ENCODE measurements at places on chromosomes 3 and 15.

GRCh38 chr3:119585208-119585607 is 5.9 kb downstream of the ADPRH start:
- no peak for DNase-seq

GRCh38 chr15:78206326-78207109 is 27.8 kb downstream of the ACSBG1 start:
- no peak for DNase-seq

DNA sequence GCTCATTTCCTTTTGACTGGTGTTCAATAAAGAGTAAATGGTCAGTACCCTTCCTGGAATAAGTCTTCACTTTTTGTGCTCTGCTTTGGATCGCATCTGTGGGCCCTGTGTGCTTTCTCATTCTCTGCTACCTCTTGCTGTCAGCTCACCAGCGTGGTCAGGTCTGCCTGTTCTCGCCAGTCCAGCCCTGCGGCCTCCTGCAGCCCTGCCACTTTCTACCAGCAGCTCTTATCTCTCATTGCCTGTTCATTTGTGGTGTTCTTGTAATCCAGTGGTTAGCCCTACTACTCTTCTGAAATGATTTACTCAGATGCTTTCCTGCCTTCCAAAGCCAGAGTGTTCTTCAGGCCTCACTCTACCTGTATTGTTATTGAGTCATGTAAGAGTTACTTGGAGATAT is 54.8 kb downstream of the CHCHD6 start:
- no peak for DNase-seq

DNA sequence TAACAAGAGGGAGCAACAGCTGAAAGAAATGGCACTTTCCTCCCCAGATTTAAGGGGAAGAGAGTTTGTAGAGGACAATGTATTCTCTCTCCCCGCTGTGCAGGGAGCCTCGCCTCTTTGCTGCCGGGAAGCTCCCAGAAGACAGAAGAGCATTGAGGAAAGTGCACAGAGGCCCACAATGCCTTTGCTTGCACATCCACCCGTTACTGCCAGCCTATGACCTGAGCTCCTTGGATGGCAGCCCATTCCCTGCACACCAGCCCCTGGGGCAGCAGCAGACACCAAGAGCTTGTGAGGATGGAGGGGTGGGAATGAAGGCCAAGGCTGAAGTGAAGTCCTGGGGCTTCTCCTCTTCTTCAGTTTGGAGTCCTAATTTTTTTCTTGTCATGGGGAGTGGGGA is 67.0 kb downstream of the CLDN11 start:
- DNase-seq = no peak

DNA sequence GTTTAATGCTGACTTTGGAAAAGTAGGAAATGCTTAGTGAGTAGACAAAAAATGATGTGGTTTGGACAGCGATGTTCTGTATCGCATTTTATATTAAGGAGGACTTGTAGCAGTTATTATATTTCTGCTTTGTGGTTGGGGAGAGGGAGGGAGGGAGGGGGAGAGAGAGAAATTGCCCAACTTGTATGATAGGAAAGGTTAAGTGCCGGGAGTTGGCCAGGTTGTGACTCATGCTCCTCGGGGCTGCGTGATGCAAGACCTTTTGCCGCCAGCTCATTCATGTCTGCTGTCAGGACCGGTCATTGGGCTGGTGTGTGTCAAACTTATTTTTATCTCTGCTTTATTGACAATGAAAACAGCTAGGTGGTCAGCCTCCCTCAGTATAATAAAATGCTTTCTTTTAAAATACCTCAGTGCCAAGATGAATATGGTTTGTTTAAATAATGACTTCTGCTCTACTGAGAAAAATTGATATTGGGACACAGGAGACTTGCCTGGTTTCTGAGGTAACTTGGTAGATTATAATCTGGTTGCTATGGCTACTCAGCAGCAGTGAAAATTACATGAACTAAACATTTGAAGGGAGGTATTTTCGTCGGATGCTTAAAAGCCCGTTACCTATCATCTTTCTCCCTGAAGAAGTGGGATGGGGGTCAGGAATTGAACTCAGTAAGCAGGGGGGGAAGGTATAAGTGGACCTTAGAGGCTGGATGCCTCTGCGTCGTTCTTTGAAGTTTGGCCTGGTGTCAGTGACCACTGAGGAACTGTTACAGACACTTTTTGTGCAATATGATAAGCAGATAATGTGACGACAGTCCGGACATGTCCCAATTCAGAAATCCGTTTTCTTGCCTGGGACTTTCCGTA is 90.7 kb downstream of the FNDC3B start:
- peak; percentile 55 for DNase-seq

- no peak for DNase-seq
These were observed 740.2 kb downstream of the ROBO1 start for GRCh38 chr3:79027593-79027992.

- no peak for DNase-seq
These were observed 134.0 kb downstream of the CHL1 start for GRCh38 chr3:330494-331115.

- DNase-seq = no peak
These were observed 4.5 kb downstream of the RAB7A start for GRCh38 chr3:128730471-128730870.

Measured in CD4-positive, CD25-positive, alpha-beta regulatory T cell (primary cell).